Activated CD4-positive, alpha-beta T cell treated with anti-CD3 and anti-CD28 coated beads for 36 hours (primary cell): ENCODE measurements at places on chromosomes 2 and 18. TPM values are rescaled to one million over a fixed set of nuclear protein-coding genes. Genes with fewer than 3 reads are reported as not detected.

DNA sequence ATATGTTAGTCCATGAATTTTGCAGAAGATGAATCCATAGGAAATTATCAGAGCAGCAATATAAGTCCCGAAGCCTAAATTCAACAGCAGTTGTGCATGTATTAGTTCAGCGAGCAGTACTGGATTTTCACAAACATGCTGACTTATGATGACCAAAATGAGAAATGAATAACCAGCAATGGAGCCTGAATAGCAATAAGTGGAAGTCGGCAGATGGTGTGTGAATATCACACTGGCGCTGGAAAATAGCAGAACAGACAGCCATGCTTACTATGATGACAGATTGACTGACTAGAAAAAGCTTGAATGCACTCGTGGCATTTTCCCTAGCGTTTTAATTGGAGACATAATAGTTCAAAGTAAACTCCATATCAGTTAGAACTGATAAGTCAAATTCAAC is 1114.5 kb downstream of the DSC3 start:
- no peak for DNase-seq

GRCh38 chr18:191725-192124 is 33.4 kb downstream of the USP14 start:
- no peak for DNase-seq

DNA sequence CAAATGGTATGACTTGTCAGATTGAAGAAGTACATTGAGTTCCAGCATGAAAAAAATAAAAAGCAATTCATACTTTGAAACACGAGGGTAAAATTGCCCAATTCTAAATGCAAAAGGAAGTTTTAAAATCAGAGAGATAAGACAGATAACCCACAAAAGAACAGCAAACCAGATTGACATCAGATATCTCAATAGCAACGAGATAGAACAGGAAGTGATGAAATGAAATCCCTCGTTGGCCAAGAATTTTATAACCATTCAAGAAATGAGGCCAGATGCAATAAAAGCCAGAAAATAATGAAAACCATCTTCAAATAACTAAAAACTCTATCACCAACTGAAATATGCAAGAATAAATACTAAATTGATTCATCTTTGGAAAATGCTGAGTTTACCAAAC is 172.8 kb downstream of the CD226 start:
- DNase-seq, result no peak

- DNase-seq, result no peak
Observed at GRCh38 chr2:134539981-134540380, 178.8 kb downstream of the TMEM163 start.

GRCh38 chr2:207879536-207879935 is 109.8 kb upstream of the FZD5 start:
- no peak for DNase-seq

The SLC9A4 gene
- total RNA-seq, result 0.11 TPM
